ENCODE measurements at places on chromosomes 12 and 14.

- DNase-seq: no peak
These were observed 3.6 kb upstream of the MORN3 start for GRCh38 chr12:121673013-121673511.

DNA sequence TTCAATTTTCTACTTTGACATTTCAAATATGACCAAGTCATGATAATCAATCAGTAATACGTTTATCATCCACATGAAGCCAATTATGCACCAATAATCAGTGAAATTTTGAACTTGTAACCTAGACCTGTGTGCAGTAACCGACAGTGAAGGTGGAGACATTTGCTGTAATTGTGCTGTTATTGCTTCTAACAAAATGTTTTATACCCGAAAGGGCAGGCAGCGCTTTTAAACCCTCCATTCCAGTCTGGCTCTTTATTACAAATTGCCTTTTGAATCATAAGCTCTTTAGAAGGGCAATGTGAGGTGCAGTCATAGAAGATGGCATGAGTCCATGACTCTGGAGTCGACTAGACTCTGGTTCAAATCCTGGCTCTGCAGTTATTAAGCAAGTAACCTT, 135.7 kb downstream of the GXYLT1 start:
- DNase-seq: no peak

GRCh38 chr14:39991041-39991440, 558.8 kb upstream of the FBXO33 start:
- no peak for DNase-seq

DNA sequence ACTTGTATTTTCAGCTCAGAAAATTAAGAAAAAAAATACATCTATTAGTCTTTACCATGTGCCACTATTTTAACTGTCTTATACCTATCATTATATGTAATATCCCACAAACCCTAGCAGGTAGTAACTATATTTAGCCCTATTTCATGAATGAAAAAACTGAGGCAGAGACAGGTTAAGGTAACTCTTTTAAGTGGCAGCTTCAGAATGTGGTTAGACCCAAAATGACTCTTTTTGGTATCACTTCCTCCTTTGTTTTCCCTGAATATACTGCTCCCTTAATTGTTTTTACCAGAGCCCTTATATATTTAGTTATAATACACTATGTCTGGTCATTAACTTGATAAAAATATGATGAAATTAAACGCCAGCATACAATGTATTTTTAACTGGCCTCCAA, 235.6 kb upstream of the RPL10L start:
- no peak for DNase-seq

GRCh38 chr12:111436811-111437210, 31.1 kb downstream of the SH2B3 start:
- DNase-seq: no peak

- DNase-seq: peak; percentile 31
These were observed 244.0 kb downstream of the SNAPC1 start for GRCh38 chr14:62006116-62006731.

DNA sequence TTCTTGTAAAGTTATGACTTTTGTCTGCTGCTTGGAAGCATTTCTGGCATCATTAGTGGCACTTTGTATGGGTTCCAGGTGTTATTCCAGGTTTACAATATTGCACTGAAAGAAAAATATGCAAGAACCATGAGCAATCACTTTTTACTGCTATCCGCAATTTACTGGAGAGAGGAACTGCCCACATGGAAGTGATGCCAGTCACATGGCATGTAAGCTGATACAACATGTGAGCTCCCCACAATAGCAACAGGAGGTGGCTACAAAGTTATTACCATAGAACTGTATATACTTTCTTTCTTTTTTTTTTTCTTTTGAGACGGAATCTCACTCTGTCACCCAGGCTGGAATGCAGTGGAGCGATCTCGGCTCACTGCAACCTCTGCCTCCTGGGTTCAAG, 1012.1 kb downstream of the BCL11B start:
- DNase-seq: no peak

- no peak for DNase-seq
These were observed 55.4 kb upstream of the RNU6-8 start for GRCh38 chr14:32258336-32258993.

DNA sequence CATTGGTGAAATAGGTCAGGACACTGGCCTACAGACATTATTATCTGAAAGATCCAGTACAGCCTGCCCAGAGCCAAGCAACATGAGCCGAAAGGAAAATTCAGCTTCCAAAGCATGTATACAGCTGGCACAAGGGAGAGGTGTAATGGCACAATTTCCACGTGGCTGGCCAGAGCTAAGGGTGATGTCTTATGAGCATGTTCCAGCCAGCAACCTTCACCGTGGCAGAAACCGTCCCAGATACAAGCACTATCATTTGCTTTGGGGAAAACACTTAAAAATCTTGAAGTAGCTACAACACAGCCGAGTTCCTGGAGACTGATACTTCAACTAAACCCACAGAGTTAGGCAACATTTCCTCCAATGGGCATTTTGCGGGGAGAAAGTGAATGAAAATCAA, 44.5 kb downstream of the CORO1C start:
- DNase-seq: no peak

- DNase-seq: no peak
These were observed 3.6 kb downstream of the LTBR start for GRCh38 chr12:6387541-6387940.

DNA sequence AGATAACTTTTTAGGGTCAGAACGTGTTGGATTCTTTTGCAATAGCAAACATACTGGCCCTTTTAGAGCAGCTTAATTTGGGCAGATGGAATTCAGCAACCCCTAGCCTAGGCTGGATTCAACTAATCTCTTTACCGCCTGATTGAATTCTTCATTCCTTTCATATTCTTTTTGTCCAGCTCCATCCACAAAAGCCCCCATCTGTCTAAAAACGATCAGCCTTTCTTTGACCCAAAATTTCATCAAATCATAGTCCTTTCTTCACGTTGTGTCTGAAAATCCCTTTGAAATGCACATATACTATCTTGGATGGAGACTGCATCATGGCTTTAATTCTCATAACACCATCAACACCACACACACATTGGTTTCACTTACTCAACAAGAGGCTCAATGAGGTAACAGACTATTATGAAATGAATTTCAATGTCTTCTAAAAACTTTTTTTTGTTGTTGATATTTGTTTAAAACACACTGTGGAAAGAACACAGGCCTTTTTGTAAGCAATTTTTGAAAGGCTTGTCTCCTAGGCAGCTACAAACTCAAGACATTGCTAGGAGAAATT, 128.0 kb upstream of the EEA1 start:
- DNase-seq: no peak

DNA sequence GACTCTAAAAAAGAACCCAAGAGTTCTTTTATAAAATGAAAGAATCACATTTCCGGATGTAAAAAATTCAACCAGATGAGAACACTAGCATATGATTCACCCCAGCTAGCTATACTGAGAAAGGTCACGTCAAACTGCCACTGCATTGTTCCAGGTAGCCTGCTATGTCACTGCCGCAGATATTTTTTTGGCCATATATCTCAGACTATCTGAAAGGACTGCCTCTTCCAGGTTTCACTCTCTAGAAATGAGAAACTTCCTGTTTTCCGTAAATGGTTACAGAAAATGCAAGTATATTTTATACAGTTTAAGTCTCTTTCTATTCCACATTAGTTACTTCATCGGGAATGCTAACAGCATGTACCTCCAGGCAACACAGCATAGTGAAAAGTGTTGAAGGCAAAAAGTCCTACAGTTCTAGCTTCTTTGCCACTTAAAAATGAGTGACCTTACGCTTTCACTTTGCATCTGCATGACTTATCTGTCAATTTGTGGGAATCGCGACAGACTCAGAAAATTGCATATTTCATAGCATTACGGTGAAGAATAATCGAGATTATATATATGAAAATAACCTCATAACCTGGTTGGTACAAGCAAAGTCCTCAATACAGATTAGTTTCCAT, 105.2 kb downstream of the MED13L start:
- DNase-seq: no peak

GRCh38 chr12:131197490-131197889, 243.8 kb downstream of the ADGRD1 start:
- DNase-seq: no peak

DNA sequence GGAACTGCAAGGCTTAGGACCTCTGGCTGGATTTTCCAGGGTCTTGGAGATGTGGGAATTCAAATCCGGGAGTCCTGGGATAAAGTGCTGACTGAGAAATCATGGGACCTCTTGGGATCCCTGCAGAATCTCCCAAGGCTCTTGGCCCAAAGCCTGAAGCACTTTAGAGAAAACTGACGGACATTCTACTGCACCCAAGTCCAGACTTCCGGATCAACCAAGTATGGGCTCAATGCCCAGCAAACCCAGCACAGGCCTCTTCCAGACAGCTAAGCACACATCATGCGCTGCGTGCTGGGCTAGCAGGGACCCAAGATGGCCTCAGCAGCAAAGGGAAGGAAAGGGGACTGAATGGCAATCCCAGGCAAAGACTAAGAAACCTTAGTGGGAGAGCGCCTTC, 85.0 kb downstream of the ACTN1 start:
- no peak for DNase-seq

DNA sequence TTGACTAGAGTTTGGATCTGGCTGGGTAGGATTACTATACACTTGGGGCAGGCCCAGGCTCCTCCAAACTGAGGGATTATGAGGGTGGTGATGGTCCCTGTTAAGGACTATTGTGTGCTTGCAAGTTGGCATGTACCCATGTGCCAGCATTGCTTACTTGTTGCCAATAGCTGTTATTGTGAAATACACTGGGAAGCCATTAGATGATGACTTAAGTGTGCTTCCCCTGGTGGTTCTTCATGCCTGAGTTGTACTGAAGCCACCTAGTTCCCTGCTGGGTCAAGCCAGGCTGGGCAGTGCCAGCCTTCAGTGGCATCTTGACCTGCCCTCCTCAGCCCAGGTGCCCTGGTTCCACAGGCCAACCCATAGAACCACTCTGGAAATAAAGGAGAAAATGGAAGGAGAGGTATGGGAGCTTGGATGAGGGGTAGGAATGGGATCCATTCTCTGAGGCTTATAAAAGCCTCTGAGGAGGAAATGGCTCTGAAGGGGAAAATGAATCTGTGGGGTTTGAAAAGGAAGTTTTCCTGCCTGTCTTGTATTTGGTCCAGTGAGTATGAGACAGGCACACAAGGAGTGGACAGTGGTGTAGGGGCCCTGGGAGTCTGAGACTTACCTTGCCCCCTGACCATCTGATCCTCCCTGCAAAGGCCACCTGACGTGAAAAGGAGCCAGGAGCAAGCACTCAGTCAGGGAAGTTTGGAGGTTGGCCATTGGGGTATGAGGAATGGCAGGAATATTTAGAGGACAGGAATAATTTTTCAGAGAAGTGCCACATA, 724 bp downstream of the LTB4R start:
- no peak for DNase-seq

DNA sequence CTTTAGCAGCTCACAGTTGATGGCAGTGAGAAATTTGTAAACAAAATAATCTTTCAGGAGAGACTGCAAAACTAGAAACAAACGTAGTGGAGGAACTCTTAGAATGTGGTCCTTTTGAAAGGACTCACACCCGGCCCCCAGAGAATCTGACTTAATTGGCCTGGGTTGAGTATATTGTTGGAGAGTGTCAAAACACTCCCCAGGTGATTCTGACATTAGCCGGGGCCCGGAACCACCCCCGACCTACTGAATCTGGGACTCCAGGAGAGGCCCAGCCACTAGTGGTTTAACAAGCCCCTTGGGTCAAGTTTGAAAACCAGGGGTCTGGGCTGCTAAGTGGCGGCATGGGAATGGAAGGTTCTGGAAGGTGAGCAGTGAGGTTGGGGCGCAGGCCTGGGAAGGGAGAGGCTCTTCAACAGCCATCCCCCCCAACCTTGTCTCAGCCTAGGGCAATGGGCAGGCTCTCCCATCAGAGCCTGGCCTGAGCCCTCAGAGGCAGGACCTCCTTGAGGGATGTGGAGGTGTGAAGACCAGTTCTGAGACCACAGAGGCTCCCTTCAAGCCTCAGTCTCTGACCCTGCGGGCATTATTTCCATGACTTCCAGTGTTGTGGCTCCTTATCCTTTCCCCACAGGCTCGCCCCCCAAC, 1.1 kb upstream of the ELK3 start:
- DNase-seq: no peak

- no peak for DNase-seq
These were observed 71.6 kb upstream of the PPM1H start for GRCh38 chr12:63006536-63006935.

DNA sequence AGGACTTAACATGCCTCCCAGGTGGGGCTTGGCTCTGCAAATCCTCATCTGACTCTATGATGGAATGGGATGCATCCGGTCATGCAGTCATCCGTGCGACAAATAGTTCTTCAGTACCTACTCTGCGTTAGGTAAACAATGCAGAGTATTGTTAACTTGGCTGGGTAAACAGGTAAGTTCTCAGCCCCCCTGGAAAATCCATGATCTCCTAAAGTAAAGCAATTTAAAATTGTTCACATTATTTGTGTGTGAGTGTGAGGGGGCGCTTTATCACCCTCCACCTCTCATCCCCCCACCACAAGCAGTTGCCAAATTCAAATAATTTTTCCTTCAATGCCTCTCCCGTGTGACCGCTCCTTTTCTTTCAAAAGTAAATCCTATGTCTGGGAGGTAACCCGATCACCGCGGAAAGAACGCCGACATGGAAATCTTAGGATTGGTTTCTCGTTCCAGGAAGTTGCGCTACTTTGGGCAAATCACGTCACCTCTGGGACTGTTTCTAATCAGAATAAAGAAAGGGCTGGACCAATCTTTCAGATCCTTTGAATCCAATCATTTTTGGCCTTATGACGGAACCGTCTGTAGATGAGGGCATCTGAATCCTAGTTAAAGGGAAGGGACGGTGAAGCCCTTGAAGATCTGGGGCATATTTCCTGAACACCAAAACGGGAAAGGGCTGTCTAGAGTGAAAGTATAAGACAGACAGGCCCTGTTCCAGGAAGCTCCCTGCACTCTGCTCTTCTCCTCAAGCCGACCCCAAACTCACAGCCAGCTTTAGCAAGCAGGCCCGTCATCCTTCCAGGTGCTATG, 44.0 kb upstream of the SINHCAF start:
- DNase-seq: peak; percentile 79

DNA sequence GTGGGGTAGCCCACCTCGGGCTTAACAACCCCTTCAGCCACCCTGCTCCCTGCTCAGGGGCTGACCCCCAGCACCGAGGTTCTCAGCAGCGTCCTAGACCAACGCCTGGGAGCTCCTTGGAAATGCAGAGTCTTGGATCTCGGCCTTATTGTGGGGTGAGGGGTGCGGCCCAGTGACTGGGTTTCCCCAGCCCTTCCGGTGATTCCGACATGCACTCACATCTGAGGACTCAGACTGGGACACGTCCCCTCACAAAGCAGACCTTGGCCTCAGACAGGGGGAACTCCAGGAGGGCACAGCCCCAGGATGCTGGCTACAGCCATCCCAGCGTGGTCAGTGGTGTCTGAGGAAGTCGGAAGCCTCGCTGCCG, 117.7 kb downstream of the RFLNA start:
- DNase-seq: no peak

- DNase-seq: no peak
These were observed 142.7 kb downstream of the RAD51B start for GRCh38 chr14:67962215-67962644.

DNA sequence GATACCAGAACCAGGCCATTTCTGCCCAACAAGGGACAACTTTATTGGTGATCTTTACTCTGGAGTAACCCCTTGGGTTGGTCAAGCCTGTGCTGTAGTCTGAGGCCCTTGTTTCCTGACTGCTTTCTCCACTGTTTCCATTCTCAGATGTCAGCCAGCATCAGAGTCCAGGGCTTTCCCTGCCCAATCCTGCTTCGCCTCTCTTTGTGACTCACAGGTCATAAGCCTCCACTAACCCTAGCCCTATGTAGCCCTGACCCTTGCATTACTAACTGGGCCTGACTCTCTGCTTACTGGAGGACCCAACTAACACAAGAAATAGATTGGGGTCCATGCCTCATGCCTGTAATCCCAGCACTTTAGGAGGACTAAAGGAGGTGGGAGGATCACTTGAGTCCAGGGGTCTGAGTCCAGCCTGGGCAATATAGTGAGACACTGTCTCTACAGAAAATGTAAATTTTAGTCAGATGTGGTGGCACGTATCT, 8.6 kb upstream of the SNRNP35 start:
- DNase-seq: no peak
